AG08395 (cell line): ENCODE measurements at places on chromosomes 1 and 21.

- DNase-seq, result no peak
Measured at GRCh38 chr1:110463725-110464124, 12.8 kb downstream of the PROK1 start.

GRCh38 chr1:68617942-68618341 is 121.1 kb upstream of the DEPDC1 start:
- no peak for DNase-seq

- DNase-seq, result no peak
Measured at GRCh38 chr1:25566176-25566729, 22.8 kb downstream of the LDLRAP1 start.

DNA sequence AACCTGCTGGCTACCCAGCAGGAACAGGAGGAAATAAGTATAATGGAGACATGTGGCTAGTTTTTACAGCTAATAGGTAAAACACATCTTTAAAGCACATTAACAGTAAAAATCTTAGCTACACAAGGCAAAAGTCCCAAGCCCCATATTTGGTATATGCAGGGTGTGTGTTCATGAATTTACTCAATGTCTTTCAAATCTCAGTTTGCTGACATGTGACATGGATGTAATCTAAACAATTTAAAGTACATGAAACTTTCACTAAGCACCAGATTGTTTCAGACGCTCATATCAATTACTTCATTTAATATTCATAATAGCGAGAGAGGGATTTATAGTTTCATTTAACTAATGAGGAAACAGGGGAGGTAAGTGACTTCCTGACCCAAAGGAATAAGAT is 3.9 kb downstream of the TACSTD2 start:
- no peak for DNase-seq

DNA sequence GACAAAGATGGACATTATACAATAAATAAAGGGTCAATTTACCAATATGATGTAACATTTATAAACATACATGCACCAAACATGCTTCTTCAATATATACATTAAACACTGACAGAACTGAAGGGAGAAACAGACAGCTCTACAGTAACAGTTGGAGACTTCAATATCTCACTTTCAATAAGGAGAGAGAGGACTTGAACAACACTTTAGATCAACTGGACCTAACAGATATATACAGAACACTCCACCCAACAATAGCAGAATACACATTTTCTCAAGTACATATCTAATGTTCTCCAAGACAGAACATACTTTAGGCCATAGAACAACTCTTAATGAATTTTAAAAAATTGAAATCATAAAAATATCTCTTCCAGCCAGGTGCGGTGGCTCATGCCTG is 50.6 kb upstream of the TTC39A start:
- no peak for DNase-seq

- no peak for DNase-seq
Measured at GRCh38 chr1:193549081-193549480, 362.7 kb upstream of the B3GALT2 start.
